SK-N-SH (cell line): ENCODE measurements at places on chromosomes 13 and 19.

GRCh38 chr19:6271721-6272410 is 7.9 kb downstream of the MLLT1 start:
- peak; percentile 87 for DNase-seq

DNA sequence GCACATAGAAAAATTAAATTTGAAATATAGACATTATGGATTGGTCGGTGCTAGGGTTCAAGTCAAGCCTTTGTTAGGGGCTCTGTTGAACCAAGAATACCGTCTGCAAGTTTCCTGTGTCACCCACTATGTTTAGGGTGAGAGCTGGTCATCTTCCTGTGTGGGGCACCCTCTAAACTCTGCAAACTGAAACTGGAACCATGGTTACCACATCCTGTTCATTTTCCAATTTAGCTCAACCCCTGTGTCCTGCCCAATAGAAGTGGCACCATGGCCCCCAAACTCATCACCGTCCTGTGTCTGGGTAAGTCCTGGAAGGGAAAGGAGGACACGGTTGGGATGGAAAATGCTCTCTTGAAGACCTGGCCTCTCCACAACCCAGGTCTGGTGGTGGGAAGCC is 29.9 kb downstream of the LAIR2 start:
- DNase-seq = no peak

DNA sequence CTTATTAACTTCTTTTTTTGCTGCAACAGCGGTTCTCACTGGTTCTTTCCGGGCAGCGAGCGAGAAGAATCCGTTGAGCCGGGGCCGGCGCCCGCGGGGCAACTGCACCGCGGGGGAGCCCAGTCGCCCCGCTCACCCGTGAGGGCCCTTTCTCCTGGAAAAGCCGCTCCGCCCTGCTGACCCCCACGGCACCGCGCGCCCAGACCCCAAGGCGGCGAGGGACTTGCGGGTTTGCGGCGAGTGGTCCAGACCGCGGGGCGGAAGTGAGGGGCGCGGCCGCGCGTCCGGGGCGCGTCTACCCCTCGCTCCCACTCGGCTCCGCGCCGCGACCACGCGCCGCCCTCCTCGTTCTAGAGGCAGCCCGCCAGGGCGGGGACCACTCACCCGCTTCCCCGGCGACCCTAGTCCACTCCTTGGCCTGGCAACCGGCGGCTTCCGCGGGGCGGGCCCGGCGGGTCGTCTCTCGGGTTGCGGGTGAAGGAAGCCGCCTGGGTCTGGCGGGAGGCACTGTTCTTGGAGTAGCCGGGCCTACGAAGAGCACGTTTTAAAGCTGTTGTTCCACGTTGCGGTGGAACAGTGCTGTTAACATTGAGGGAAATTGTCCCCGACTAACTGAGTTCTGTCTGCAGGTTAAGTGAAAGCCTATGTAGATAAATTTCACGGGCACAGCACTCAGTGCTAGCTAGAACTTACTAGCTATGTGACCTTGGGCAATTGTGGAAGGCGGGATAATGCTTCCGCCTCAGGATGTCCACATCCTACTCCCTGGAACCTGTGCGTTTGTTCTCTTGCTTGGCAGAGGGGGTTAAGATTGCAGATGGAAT is at the start of gene NEK3:
TSS of gene NEK3 (minus strand) at position 439 of the 824 bp plus-strand sequence. CDS start 3,406 bp downstream, outside the sequence.
- peak; percentile 93 for DNase-seq

GRCh38 chr19:44626048-44626624 is 12.8 kb downstream of the IGSF23 start:
- DNase-seq = no peak

GRCh38 chr13:30905932-30906383 is at the start of gene MEDAG:
MEDAG (plus strand) TSS chr13:30906271; CDS start chr13:30906516, 245 bp downstream.
- DNase-seq = no peak

- peak; percentile 21 for DNase-seq
Observed at GRCh38 chr13:63124863-63125262, 1709.2 kb upstream of the PCDH20 start.

- DNase-seq = no peak
Observed at GRCh38 chr19:45020071-45020470, 18.8 kb upstream of the CLASRP start.

- DNase-seq = no peak
Observed at GRCh38 chr13:24386816-24387708, 77.7 kb downstream of the C1QTNF9 start.

DNA sequence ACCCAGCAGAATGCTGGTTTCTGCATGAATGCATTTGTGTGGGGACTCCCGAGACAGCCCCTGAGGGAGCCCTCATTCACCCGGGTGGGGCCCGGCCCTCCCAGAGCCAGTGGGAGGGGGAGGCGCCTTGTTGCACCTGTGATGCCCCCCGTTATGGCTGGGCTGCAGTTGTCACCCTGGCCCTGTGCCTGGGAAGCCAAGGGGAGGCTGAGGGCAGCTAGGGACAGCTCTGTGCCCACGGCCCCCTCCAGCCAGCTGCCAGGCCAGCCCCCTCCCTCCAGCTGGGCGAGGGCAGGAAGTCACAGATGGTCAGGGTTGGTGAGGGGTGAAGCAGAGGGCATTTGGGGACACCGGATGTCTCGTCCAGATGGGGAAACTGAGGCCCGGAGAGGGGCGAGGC is 26.1 kb downstream of the NFIC start:
- no peak for DNase-seq

GRCh38 chr19:30669329-30670010 is 297.3 kb downstream of the ZNF536 start:
- DNase-seq = peak; percentile 83

- DNase-seq = peak; percentile 94
Observed at GRCh38 chr19:40598121-40598917, 2.9 kb upstream of the LTBP4 start.

GRCh38 chr13:67146523-67147130 is 83.5 kb downstream of the PCDH9 start:
- no peak for DNase-seq

GRCh38 chr19:7140137-7140536 is 70.6 kb downstream of the ZNF557 start:
- DNase-seq = no peak

DNA sequence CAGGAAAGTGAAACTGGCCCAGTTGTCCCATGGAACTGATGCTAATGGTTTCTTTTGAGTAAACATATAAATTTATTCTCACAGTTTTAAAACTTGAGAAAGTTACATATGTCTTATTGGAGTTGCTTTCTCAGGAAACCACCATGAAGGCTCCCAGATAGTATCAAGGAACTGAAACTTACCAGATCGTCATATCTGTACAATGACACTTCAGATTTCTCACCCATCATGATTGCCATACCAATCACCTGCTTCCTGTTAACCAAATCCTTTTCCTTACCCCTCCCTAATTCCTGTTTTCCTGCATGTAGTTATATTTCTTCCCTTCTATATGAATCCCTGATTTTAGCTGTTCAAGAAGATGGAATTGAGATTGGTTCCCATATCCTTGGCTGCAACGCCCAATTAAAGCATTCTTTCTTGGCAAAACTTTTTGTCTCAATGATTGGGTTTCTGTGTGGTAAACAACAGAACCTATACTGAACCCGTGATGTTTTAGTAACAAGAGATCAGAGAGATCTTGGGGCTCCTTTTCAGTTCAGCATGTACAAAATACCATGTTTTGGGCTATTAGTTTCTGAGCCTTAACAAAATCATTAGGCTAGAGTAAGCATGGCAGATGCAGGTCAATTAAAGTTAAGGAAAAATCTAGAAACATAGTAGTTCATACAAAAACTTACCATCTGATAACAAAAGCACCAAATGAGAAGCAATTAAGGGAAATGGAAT is 781.3 kb upstream of the MIR17HG start:
- no peak for DNase-seq

DNA sequence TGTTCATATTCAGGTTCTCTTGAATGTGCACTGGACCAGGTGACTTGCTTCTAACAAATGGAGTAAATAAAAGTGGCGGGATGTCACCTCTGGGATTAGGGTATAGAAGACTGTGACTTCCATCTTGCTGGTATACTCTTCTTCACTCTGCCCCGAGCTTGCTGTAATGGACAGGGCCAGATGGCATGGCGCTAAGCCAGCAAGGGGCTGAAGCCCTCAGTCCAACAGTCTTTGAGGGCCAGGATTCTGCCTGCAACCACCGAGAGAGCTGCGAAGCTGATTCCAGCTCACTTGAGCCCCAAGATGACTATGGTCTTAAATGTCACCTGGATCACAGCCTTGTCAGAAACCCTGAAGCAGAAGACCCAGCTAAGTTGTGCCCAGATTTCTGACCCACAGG is 600.0 kb downstream of the FGF9 start:
- no peak for DNase-seq

- DNase-seq = peak; percentile 38
Observed at GRCh38 chr19:31263328-31263727, 85.9 kb downstream of the TSHZ3 start.

GRCh38 chr13:98626298-98626935 is 49.5 kb upstream of the STK24 start:
- DNase-seq = no peak

DNA sequence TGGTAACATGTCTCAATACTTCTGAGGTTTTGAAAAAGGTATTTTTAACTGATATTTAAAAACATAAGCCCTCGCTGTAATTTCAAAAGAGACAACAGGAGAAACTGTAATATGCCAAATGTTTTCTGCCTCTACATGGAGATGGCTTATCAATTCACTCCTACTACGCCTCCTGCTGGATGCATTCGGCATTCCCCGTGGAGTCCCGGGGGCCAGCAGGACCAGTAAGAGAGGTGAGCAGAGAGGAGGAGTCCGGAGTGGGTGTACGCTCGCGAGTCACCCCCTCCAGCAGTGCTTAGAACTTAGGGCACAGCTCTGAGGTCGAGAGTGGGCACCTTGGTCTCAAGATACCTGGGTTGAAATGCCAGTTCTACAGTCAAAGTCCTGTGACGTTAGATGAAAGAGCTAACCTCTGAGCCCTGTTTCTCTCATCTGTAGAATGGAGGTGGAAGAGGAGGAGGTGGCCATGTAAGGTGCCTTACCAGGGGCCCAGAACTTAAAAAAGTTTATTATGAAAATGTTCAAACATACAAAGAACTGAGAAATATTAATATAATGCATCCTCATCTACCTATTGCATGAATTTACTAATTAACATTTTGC is 110.2 kb downstream of the STK24 start:
- DNase-seq = peak; percentile 68
